ENCODE measurements at places on chromosomes 2 and 18. TPM values are rescaled to one million over a fixed set of nuclear protein-coding genes. Genes with fewer than 3 reads are reported as not detected.

The MBOAT2 gene
- total RNA-seq = 5.3 TPM

The OSBPL6 gene
- total RNA-seq = 1.5 TPM

DNA sequence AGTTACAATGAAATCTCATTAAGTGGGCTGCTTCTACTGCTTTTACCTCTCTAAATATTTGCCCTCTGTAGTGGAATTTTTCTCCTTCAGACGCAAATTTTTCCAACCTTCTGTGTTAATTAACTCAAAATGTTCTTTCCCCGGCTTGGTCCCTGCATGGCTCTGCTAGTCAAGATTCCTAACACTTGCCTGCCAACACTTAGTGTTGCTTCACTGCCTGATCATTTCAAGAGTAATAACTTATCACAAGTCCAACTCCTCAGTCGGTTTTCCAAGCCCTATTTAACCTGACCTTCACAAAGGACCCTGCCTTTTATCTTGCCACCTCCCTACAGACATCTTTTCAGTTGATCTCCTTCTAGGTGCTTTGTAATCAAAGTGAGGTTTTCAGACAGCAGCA is 142.7 kb downstream of the HRH4 start:
- no peaks in the 10 kb centered on the region for H3K4me1 ChIP-seq
- no peak overlapping the region for H3K4me3 ChIP-seq
- DNase-seq = peak; percentile 20

- no peaks in the 10 kb centered on the region for H3K4me1 ChIP-seq
- no peaks in the 10 kb centered on the region for H3K36me3 ChIP-seq
- no peak overlapping the region for H3K4me3 ChIP-seq
- no peak for DNase-seq
- H3K27me3 ChIP-seq = peaks cover 3% of the 10 kb centered on the region
- H3K27ac ChIP-seq = no peak overlapping the region
These were observed 312.8 kb upstream of the PKDCC start for GRCh38 chr2:41735006-41735405.

GRCh38 chr2:155633060-155633839 is 699.3 kb downstream of the NR4A2 start:
- H3K4me1 ChIP-seq = no peaks in the 10 kb centered on the region
- H3K36me3 ChIP-seq = no peaks in the 10 kb centered on the region
- H3K27ac ChIP-seq = no peak overlapping the region
- H3K4me3 ChIP-seq = no peak overlapping the region
- H3K27me3 ChIP-seq = no peaks in the 10 kb centered on the region

The REG3A gene
- not detected for total RNA-seq

The GAREM2 gene
- 7.9 TPM for total RNA-seq

DNA sequence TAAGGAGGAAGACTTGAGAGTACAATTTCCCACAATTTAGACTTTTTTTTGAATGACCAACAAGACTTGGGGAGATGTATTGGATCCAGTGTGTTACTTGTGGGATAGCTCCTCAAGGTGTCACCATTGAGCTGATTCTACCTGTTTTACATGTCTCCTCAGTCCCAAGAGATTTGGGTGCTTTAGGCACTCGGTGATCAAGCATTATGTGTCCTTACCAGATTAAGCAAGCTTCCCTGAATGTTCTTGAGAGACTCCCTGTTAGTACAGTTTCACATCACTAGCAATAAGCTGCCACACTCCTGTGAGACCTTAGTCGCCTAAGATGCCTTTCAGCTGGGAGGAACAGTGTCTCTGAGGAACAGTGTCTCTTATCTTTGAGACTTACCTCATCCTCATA is 384.3 kb upstream of the SYT4 start:
- no peak overlapping the region for H3K27ac ChIP-seq
- H3K4me1 ChIP-seq = no peaks in the 10 kb centered on the region
- no peak overlapping the region for H3K4me3 ChIP-seq
- H3K27me3 ChIP-seq = no peaks in the 10 kb centered on the region
- no peaks in the 10 kb centered on the region for H3K36me3 ChIP-seq

The REG1B gene
- not detected for total RNA-seq

- peaks cover 1% of the 10 kb centered on the region for H3K4me1 ChIP-seq
- no peak overlapping the region for H3K4me3 ChIP-seq
- no peaks in the 10 kb centered on the region for H3K27me3 ChIP-seq
- no peaks in the 10 kb centered on the region for H3K36me3 ChIP-seq
- no peak overlapping the region for H3K27ac ChIP-seq
These were observed 62.4 kb upstream of the ACVR1 start for GRCh38 chr2:157938556-157938955.

GRCh38 chr18:23640052-23640451 is 22.7 kb downstream of the ANKRD29 start:
- peaks cover 32% of the 10 kb centered on the region for H3K27me3 ChIP-seq
- DNase-seq = no peak
- no peaks in the 10 kb centered on the region for H3K36me3 ChIP-seq
- H3K4me3 ChIP-seq = no peak overlapping the region
- H3K4me1 ChIP-seq = peaks cover 6% of the 10 kb centered on the region

GRCh38 chr2:190759749-190760213 is 110.9 kb downstream of the NAB1 start:
- peaks cover 34% of the 10 kb centered on the region for H3K4me1 ChIP-seq
- H3K27me3 ChIP-seq = no peaks in the 10 kb centered on the region
- DNase-seq = no peak
- peak overlapping the region; percentile 62 for H3K27ac ChIP-seq
- H3K36me3 ChIP-seq = no peaks in the 10 kb centered on the region

DNA sequence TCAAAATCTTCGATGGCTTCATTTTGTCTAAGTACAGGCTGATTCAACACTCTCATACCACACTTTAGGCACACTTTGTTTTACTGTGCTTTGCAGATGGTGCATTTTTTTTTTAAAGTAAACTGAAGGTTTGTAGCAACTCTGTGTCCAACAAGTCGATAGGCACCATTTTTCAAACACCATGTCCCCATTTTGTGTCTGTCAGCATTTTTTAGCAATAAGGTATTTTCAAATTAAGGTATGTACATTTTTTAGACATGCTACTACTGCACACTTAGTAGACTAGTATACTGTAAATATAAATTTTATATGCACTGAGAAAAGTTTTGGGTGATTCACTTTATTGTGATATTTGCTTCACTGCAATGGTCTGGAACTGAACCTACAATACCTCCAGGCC is 44.4 kb downstream of the ORC4 start:
- H3K36me3 ChIP-seq = peaks cover 20% of the 10 kb centered on the region
- no peaks in the 10 kb centered on the region for H3K27me3 ChIP-seq
- H3K4me1 ChIP-seq = peaks cover 3% of the 10 kb centered on the region
- no peak overlapping the region for H3K4me3 ChIP-seq

Data from activated CD4-positive, alpha-beta T cell treated with anti-CD3 and anti-CD28 coated beads, Interleukin-2, amount 10 ng/mL, durations not matched to agents 24 days and 14 days (primary cell).